ENCODE measurements at places on chromosomes 1 and 21.
A peak's percentile ranks its signal among the peaks of the same experiment; 100 is the strongest.

- DNase-seq, result no peak
Observed at GRCh38 chr1:195236991-195237889, 1371.0 kb downstream of the KCNT2 start.

- DNase-seq, result no peak
Observed at GRCh38 chr1:184649451-184649888, 105.2 kb downstream of the EDEM3 start.

DNA sequence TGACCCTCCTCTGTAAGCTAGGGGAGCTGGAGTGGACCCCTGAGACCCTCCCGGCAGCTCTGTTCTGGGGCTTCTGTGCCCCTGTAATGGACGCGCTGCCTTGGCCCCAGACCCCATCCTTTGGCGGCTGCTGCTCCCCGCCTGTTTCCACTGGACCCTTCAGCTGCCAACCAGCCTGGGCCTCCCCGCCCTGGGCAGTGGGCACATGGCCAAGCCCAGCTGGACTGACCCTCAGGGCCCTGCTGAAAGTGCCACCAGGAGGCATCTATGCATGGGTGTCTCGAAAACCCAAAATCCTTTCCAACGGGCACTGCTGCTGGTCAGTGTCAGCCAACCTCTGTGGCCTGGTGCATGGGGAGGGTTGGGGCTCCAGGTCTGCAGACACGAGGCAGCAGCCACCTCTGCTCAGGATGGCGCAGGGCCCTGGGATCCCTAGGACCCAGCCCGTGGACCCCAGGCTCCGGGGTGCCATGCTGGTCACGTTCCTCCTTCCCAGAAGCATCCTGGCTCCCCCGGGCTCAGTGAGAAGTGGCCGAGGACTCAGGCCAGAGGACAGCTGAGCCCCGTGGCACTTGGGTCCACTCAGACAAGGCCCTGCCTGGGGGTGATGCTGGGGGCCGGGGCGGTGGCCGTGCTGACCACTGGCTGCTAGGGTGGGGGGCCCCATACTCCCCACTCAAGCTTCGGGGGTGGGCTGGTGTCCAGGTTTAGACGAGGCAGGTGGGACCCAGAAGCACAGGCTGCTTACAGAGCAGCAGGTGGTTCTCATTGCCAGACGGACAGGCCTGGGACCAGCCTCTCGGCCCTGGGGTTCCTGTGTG lies 46.9 kb downstream of the SLX9 start:
- DNase-seq, result no peak

GRCh38 chr1:89460325-89460724 lies 64.3 kb upstream of the LRRC8B start:
- no peak for DNase-seq

- DNase-seq, result no peak
Observed at GRCh38 chr1:24075946-24076345, 36.0 kb downstream of the MYOM3 start.

DNA sequence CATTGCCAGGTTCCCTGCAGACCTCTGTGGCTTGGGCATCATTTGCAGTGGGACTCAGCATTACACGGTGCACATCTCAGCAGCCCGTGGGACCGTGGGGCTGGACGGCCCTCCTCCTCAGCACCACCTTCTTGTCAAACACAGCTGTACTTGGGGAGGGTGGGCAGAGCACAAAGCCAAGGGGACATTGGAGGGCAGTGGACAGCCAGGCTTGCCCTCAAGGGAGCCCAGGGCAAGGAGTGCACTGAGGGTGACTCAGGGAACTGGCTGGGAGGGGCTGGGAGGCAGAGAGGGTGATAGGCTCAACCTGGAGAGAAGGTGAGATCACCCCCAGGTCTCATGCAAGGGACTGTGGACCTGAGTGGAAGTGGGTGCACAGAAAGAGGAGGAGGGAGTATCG lies 3.4 kb downstream of the CAPN9 start:
- DNase-seq, result no peak

DNA sequence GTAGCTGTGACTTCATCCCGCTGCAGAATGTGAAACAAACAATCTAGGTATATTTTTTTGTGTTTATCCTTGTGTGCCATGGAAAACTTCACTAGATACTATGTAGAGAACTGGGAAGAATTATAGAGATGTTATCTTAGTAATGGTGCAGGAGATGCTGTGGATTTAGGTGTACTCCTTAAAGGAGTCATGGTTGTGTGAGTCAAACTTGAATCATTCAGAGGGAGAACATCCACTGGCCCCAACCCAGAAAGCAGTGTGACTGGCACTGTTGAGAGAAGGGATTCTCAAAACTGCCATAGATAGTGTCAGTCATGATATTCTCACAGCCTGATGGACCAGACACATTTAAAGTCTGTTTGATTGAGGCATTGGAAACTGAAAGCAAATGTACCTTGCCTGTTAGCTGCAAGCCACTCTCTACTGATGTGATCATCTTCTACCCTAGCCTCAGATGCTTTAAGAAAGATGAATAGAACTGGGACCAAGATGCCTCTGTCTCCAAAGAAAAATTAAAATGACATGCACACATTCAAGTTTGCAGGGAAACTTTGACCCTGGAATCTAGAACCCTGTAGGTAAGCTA lies 754.6 kb downstream of the MRPL39 start:
- no peak for DNase-seq

- DNase-seq, result peak; percentile 68
Observed at GRCh38 chr1:18883636-18884418, 18.5 kb downstream of the ALDH4A1 start.

- peak; percentile 90 for DNase-seq
Observed at GRCh38 chr1:1511533-1512285, at the start of gene ATAD3A. TSS of gene ATAD3A (plus strand) at chr1:1512162. CDS start at chr1:1512269, 107 bp downstream.

All from activated T-cell treated with anti-CD3 and anti-CD28 coated beads for 4 hours (primary cell).